ENCODE measurements at places on chromosomes 16 and 17.
A peak's percentile ranks its signal among the peaks of the same experiment; 100 is the strongest.

- DNase-seq: no peak
Observed at GRCh38 chr17:82049106-82049505, 2.5 kb downstream of the RFNG start.

DNA sequence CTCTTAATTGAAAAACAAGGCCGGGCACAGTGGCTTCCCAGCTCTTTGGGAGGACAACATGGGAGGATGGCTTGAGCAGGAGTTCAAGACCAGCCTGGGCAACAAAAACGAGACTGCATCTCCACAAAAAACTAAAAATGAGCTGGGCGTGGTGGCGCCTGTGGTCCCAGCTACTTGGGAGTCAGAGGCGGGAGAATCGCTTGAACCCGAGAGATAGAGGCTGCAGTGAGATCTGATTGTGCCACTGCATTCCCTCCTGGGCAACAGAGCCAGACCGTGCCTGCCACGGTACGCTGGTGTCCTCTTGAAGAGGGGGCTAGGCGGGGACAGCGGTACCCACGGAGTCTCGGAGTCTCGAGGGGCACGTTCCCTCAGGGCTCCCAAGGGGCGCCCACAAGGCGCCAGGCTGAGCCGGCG lies 27.9 kb upstream of the ADORA2B start:
- no peak for DNase-seq

GRCh38 chr17:66466840-66467367 lies 164.5 kb downstream of the PRKCA start:
- no peak for DNase-seq

DNA sequence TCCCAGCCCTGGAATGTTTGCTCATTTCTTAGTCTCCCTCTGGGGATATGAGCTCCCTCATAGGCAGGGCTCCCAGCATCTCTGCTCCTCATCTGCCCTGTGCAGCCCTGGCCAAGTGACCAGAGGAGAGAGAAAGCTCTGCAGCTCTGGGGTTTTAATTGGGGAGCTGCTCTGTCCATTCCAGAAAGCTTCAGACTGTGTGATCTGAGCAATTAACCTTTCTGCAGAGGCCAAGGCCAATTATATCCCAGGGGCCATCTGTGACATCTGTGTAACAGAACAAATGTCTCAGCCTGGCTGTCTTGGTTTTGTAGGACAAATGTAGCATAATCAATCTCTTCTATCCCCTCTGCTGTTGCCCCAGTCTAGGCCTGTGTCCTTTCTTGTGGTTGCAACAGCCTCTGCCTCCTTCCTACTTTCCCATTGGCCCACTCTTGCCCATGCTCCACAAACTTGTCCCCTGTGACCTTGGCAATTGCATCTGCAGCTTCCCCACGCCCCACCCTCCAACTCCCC lies 156.0 kb downstream of the GSG1L start:
- no peak for DNase-seq

GRCh38 chr16:50685462-50686063 lies 4.5 kb upstream of the SNX20 start:
- DNase-seq: no peak

GRCh38 chr17:66192378-66192687 lies 400 bp upstream of the CEP112 start:
- no peak for DNase-seq

- DNase-seq: peak; percentile 46
Observed at GRCh38 chr17:78736526-78737079, 45.5 kb downstream of the CYTH1 start.

GRCh38 chr17:48584223-48584741 lies 5.8 kb downstream of the HOXB3 start:
- DNase-seq: no peak

DNA sequence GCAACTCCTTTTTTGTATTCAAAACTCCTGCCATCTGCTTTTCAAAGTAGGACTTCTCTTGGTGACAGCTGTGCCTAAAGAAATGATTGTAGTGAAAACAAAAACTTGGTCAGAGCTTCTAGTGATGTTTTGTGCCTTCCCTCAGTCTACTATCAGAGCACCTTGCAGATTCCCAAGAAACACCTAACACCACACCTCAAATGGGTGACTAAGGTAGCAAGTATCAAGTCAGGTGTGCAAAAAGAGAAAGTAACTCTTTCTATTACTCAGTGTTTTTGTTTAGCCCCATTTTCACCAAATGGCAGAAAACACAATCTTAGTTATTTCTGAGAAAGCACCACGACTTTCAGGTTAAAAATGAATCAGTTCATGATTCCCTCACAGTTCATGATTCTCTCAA lies 2.0 kb upstream of the PMFBP1 start:
- no peak for DNase-seq

DNA sequence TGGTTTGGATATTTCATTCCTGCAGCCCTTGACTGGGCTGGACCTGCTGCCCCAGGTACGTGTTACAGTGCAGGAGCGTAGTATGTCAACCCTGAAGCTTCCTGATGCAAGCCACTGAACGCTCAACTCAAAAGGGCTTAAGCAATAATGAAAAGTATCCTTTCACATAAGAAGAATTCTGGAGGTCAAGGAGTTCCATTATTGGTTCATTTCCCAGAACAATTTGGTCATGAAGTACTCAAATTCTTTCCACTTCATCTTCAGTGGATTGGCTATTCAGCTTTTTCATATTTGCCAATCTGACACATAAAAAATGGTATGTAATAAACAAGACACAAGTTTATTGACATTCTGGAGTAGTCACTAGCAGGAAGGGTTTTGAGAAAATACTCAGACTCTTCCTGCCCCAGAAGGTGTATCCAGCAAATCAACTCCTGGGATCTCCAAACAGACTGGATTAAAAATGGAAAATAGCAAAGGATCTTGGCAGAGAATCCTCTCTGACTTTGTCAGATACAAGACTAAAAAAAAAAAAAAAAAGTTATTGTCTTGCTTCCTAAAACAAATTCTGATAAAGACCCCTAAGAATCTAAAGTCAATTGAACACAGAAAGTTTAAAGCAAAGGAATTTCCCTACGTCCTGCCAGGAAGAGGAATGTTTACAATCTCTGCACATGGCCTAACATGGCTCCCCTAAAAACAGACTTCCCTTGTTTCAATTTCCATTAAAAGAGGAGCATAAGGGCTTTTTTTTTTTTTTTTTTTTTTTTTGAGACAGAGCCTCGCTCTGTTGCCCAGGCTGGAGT lies 37.5 kb upstream of the WSB1 start:
- no peak for DNase-seq

GRCh38 chr17:55768936-55769624 lies 18.2 kb downstream of the PCTP start:
- no peak for DNase-seq

DNA sequence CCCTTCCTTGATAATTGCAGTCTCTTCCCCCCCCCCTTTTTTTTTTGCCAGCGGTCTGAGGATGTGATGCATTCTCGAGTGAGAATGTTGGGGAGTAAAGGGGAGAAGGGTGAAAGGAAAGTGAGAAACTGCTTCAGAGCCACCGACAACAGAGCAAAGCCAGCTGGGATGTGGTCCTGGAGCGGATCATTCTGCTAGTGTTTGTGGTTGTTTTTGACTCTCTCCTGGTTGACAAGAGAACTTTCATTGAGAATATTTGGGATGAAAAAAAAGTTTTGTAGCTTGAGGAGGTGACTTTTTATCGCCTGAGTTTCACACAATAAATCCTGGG lies 1.3 kb downstream of the NF1 start:
- no peak for DNase-seq

- DNase-seq: no peak
Observed at GRCh38 chr17:58215685-58216084, 3.4 kb downstream of the MKS1 start.

- no peak for DNase-seq
Observed at GRCh38 chr17:17062866-17063265, 20.6 kb downstream of the MPRIP start.

DNA sequence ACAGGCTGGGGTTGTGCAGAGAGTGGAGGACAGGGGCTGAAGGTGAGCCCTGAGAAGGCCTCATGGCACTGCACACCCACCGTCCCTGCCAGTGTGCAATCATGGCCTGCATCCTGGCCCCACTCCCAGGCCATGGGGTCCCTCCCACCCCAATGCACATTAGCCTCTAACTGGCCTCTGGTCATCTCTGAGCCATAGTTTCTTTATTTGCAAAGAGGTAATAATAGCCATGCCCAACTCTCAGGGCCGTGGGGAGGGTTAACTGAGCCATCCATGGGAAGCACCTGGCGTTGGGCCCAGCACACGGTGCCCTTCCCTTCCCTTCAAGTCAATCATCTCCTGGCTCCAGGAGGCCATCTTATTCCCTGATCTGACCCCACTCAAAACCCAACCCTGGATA lies 10.8 kb upstream of the ITGA3 start:
- no peak for DNase-seq

- DNase-seq: no peak
Observed at GRCh38 chr16:29729116-29729521, 16.7 kb downstream of the C16orf54 start.

DNA sequence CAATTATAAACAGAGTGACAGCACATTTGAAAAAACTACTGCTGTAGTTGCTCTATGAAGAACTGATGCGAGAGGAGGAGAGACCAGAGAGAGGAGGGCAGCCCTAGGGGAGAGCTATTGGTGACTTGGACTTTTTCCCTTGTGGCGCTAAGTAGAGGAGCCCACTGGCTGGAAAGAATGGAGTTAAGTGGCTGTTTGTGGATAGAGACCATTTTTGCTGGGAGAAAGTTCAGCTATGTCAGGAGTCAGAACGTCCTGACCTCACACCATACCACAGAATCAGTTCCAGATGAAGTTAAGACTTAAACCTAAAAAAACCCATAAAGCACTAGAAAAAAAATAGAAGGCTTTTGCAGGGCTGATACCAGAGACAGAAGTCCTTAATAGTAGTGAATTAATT lies 2.0 kb downstream of the POLR2A start:
- no peak for DNase-seq

- no peak for DNase-seq
Observed at GRCh38 chr16:7303052-7303610, 29.5 kb upstream of the RBFOX1 start.

DNA sequence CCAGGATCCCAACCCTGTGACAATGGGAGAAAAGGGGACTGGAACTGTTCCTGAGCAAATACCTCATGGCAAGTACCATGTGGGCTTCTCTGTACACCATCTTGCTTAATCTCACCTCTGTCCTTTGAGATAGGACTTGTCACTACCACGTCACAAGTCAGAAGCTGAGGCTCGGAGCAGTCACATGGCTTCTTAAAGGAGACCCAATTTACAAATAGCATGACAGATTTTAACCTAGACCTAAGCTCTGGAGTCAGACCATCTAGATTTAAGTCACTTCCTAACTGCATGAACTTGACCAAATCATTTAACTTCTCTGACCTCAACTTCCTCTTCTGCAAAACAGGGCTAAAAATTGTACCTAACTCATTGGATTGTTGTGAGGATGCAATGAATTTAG lies 36.0 kb upstream of the CCL1 start:
- DNase-seq: no peak

DNA sequence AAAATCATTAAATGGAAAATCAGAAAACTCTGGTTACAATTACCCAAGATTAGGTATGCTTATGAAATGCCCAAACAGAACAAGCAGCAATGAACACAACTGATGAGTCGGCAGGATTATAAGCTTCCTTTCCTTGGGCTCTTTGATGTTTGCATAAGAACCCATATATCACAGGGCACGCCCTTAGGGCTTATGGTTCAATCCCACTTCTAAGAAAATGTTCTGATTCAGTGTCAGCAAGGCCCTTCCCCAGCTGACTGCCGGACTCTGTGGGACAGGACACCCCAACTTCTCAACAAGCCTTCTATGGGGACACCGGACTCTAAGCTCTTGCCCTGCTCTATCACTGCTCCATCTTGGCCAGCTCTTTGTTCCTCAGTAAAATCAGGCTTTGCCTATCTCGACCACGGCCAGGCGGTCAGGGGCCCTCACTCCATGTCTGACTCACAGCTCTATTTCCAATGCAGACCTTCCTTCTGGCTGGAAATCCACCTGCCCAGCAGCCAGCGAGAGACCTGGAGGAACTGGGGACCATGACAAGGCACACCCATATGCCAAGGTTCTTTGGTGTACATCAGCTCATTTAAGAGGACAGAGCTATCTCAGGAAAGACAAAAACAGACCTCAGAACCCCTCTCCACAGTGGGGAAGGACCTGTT lies 26.8 kb downstream of the LITAFD start:
- DNase-seq: no peak

GRCh38 chr17:57853695-57854094 lies 3.9 kb upstream of the MRPS23 start:
- DNase-seq: no peak

DNA sequence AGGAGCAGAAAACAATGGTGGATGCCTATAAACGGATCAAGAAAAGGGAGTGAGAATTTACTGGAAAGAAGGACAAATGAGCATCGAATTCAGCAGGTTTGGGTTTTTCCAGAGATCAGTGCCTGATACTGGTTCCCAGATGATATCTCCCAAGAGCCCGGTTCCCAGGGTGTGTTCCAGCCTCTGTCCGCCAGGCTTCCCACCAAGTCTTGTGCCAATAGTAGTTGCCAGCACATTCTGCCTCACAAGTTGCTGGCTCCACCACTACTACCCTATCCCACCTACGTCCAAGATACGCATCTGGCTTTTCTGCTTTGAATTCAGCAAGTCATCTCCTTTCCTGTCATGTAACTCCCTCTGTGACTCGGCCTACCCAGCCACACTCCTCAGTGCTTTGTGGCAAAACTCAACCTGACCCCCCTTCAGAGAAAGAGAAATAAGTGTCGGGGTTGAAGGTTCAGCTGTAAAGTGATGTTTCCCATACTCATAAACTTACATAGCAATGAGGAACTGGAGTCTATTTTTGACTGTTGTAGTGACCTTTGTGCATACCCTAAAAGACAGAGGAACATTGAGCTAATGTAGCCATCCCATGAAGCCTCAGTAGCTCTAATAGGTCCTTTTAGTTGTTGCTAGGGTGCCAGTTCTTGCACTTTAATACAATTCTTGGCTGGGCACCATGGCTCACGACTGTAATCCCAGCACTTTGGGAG lies 277.0 kb downstream of the IRX3 start:
- DNase-seq: no peak

All from activated CD4-positive, alpha-beta T cell treated with anti-CD3 and anti-CD28 coated beads, Interleukin-2, amount 50 U/mL, for 4 hours (primary cell).